ENCODE measurements at places on chromosomes 7 and 10. TPM values are rescaled to one million over a fixed set of nuclear protein-coding genes. Genes with fewer than 3 reads are reported as not detected.
A peak's percentile ranks its signal among the peaks of the same experiment; 100 is the strongest.

Gene FRMD4A
- total RNA-seq: not detected

Gene ASB4
- not detected for total RNA-seq

DNA sequence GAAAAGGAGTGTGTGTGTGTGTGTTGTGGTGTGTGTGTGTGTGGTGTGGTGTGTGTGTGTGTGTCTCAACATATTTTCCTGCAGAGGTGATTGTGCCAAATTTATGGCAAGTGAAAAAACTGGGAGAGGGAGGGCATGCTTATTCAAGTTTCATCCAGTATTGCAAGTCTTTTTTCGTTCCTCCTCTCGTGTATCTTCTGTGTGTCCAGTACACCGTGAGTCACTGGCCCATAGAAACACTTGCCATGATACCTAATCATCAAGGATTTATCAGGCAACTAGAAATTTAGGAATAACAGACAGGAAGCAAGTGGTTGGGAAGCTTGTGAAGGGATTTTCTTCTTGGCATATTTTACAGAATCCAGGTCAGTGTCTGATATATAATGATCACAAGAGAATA lies 820.5 kb downstream of the GATA3 start:
- DNase-seq: no peak
- no peaks in the 10 kb centered on the region for H3K4me1 ChIP-seq
- no peaks in the 10 kb centered on the region for H3K36me3 ChIP-seq
- H3K27ac ChIP-seq: no peak overlapping the region
- H3K4me3 ChIP-seq: no peak overlapping the region

- peaks cover 47% of the 10 kb centered on the region for H3K4me1 ChIP-seq
- H3K27me3 ChIP-seq: no peaks in the 10 kb centered on the region
- no peak overlapping the region for H3K4me3 ChIP-seq
- no peak overlapping the region for H3K27ac ChIP-seq
- peaks cover 68% of the 10 kb centered on the region for H3K36me3 ChIP-seq
Observed at GRCh38 chr7:135965602-135966001, 11.6 kb downstream of the MTPN start.

DNA sequence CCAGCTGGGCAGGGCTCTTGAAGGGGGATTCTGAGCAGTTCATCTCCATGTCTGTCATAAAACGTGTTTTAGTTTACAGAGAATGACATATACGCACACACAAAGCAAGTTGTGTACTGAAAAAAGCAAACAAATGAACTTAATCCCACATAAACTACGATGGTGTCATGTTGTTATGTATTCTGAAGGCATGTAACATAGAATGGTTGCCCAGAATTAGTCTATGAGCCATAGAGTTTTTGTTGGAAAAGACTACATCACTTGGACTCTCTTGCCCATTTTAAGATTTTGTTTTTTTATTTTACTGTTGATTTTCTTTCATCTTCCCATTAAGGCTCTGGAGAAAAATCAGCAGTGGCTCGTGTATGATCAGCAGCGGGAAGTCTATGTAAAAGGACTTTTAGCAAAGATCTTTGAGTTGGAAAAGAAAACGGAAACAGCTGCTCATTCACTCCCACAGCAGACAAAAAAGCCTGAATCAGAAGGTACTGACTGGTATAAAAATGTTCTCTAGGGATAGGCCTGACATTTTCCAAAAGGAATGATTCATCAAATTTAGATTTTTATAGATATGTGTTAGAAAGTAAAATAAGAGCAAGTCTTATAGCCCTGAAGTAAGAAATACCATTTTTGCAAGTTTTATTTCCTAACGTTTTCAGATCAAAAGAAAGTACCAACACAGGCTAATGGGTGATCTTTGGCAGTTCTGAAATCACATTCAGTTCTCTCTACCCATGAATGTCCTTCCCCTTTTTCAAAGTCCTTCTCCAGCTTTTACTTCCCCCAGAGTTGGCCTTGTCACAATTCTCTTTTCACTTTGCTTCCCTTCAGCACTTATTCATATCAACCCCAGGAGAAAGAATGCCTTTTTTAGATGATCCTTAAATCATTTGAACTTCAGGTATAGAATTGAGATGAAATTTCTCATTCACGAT lies 18.9 kb downstream of the CEP55 start:
- peak overlapping the region; percentile 99 for H3K27ac ChIP-seq
- peaks cover 45% of the 10 kb centered on the region for H3K4me1 ChIP-seq
- peak overlapping the region; percentile 51 for H3K4me3 ChIP-seq
- peak; percentile 58 for DNase-seq

Measured in Karpas-422 (cell line).